Suppressor macrophage treated with lipopolysaccharide for 1 hour (primary cell): ENCODE measurements at places on chromosomes 3 and 15.

DNA sequence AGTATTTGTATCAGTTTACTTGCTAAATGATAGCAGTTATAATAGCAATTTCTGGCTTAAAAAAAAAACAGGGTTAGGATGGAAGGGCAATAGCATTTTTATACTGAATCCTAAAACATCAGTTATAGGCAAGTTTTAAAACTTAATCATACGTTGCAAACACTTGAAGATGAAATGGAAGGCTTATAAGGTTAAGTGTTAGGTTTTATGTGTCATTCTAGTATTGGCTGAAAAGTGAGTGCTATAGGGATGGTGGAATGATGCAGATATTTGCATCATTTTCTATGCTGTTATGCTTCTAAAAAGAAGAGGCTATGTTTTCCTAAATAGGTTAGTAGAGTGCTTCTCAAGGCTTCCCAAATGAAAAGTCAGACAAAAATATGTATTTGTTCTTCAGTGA lies 23.3 kb downstream of the ARIH1 start:
- DNase-seq = no peak

- DNase-seq = no peak
Measured at GRCh38 chr3:1346386-1346785, 253.6 kb downstream of the CNTN6 start.

DNA sequence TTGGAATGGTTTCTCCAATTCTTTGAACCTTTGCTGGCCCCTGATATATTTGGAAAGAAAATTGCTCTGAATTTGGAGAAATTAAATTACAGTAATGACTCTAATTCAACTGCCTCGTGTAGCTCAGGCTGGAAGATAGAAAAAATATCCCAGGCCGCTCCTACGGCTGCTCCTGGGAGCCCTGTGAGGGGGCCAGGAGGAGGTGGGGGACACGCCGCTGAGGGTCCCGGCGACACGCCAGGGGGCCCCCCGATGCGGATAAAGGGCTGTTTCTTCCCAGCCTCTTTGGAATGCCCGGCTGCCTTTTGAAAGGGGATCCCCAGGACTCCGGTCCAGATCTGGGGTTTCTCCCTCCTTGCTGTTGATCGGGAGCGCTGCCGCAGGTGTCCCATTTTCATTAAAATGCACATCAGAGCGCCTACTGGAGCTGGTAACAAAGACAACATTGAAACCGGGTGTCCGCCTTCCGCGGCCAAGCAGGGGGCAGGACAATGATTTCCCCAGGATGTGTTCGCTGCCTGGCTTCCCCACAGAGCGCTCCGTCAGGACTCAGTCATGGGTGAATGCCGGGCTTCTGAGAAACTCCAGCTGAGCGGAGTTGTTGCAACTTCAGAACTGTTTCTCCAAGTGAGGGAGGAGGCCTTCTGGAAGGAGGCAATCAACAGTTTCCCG lies 200.1 kb upstream of the KBTBD8 start:
- DNase-seq = peak; percentile 54

- DNase-seq = no peak
Measured at GRCh38 chr3:63886858-63887257, 23.2 kb downstream of the ATXN7 start.

GRCh38 chr3:45976191-45977091 lies 19.2 kb downstream of the FYCO1 start:
- no peak for DNase-seq

DNA sequence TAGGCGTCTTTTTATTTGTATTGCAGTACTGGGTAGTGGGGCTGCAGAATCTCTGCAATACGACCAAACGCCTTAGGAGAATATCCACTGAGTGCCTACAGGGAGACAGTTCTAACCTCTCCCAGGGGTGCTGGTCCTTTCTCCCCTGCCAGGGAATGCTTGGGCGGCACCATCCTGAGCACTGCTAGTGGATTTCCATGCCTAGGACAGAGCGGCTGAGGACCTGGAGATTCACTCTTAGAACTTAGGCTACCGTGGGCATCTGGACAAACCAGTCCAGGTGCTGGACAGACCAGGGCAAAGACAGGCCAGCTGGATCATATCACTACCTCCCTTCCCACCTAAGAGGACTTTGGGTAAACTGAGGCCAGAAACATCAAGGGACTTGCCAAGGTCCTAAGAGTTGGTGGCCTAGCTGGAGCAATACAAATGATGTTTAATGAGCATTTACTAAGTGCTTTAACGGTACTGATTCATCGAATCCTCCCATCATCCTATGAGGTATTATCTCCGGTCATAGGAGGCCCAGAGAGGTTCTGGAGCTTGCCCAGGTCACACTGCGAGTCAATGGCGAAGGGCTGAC lies 902 bp downstream of the TMEM44 start:
- no peak for DNase-seq

GRCh38 chr15:38705436-38706219 lies 141.0 kb upstream of the RASGRP1 start:
- DNase-seq = no peak

- peak; percentile 82 for DNase-seq
Measured at GRCh38 chr15:59237924-59238331, 31.3 kb downstream of the LDHAL6B start.

- no peak for DNase-seq
Measured at GRCh38 chr3:66396161-66396760, 104.6 kb downstream of the LRIG1 start.

DNA sequence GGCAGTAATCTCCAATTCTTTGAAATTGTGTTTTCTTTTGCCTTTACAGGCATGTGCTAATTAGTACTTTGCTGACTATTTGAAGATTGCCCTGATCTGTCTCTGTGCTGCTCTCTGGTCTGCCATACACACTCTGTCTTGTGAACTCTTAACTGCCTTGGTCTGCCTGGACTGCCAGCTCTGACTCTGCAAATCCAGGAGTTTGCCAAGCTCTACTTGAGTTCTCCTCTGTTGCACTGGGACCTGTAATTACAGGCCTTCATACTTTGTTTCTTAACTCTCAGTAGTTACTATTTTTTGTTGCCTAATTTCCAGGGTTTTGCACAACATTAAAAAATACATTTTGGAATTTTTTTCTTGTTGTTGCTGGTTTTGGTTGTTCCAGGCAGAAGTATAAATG lies 155.0 kb downstream of the RSRC1 start:
- no peak for DNase-seq

- no peak for DNase-seq
Measured at GRCh38 chr3:27715454-27715806, 6.7 kb downstream of the EOMES start.

DNA sequence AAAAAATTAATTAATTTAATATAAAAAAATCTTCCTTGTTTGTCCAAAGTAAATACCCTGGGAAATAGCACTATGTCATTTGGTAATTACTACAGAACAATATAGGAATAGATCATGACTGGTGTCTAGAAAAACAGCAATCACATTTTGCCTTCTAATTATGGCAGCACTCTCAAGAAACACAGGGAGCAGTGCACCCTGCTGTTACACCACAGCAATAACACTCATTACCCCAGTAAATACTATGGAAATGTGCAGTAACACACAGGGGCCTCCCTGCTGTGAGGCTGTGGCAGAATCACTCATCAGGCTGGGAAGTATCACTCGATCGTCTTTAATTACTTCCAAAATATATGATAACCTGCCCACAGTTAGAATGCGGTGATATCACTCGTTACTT lies 646.0 kb downstream of the TUSC7 start:
- DNase-seq = peak; percentile 49

DNA sequence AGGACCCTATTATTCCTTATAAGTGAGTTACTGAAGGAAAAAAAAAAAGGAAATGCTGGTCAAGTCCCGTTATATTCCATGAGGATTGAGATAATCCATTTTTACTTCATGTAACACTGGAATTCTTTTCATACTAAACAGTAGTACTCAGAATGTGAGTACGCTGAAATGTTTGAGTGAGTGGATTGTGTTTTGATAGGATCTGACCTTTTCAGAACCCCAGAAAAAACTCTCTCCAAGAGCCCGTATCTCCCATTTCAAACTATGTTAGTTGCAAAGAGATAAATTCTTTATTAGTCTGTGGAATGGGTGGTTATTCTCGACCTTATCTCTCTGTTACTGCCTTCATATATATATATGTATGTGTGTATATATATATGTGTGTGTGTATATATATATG lies 2.5 kb upstream of the LPP start:
- DNase-seq = no peak

- DNase-seq = no peak
Measured at GRCh38 chr15:81643771-81644170, 269.8 kb upstream of the TMC3 start.

- no peak for DNase-seq
Measured at GRCh38 chr3:32372213-32372490, 19.5 kb upstream of the CMTM7 start.

GRCh38 chr3:66113542-66113941 lies 74.8 kb upstream of the MAGI1 start:
- no peak for DNase-seq

DNA sequence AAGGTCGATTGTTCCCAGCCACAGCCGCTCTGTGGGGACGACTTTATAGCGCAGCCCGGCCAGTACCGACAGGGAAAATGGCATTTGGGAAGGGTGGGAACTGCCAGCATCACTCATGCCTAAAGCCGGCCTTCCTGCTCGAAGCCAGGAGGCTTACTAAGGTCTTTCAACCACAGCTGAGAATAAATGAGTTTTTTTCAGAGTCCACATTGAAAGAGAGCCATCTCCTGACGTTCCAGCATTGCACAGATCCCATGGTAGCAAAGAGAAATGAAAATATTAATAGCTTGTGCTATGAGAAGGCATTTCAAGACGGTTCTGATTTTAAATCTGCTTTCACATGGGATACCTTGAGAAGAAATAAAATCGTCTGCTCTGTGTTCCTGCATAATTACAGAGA lies 230.2 kb upstream of the IGF1R start:
- DNase-seq = no peak

GRCh38 chr3:1561427-1561826 lies 468.6 kb downstream of the CNTN6 start:
- DNase-seq = no peak

GRCh38 chr3:88984256-88984655 lies 123.2 kb upstream of the EPHA3 start:
- DNase-seq = no peak

DNA sequence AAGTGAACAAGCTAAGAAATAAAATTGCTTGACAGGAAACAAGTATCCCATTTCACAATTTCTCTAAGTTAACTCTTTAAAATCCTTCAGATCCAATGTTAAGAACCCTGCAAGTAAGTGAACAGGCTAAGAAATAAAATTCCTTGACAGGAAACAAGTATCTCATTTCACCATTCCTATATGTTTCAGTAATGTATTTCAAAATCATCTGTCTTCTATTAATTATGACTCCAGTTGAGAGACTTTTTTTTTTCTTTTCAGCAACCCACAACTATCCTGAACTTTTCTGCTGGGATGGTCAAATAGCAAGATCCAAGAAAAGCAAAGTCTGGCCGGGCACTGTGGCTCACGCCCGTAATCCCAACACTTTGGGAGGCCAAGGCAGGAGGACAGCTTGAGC lies 2.4 kb upstream of the SLC12A6 start:
- no peak for DNase-seq

DNA sequence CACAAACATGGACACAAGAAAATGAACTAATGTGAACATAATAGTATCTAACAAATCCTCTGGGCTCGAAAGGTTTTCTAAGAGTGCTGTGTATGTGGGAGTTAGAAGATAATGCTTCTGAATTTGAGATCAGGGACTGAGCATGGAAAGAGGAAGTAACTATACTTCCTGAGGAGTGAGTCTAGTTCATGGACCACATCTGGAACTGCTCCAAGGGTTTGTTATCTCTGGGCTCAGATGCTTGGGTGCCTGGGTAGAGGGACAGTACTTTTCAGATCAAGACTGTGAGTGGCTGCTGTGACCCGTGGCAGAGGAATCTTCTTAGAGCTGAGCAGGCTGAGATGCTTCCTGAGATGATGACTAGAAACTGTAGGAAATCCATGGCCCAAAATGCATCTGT lies 28.5 kb downstream of the TBC1D23 start:
- peak; percentile 33 for DNase-seq

DNA sequence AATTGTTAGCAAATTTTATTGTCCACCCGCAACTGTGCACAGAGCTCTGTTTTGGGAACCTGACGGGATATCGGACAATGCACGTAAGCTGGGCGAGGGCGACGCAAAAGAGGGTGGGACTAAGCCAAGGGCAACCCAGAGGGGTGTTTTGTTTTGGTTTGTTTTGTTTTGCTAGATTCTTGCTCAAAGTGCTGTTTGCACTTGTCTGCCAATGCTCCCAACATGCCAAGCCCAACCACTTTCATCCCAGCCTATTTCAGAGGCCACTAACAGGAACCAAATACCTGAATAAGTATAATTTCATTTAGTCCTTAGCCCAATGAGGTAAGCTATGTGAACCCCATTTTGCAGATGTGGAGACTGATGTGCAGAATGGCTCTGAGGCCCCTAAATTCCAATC lies 9.7 kb upstream of the CMTM7 start:
- no peak for DNase-seq

DNA sequence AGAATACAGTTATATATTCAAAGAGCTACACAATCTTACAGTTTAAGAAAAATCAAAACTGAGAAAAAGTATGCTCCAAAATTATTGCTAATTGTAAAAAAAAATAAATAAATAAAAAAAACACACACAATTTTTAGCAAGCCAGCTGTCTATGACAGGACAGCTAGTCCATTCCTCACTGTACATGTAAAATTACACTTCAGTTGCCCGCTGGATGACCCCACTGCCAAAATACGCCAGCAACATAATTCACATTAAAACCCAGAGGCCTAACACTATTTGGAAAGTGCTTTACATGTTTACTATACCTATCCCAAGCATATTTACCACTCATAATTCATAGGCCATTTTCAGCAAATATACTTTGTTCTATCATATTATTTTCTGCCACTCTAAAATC lies 5.8 kb downstream of the MYO9A start:
- no peak for DNase-seq

GRCh38 chr3:127964816-127965215 lies 49.8 kb downstream of the KBTBD12 start:
- no peak for DNase-seq

DNA sequence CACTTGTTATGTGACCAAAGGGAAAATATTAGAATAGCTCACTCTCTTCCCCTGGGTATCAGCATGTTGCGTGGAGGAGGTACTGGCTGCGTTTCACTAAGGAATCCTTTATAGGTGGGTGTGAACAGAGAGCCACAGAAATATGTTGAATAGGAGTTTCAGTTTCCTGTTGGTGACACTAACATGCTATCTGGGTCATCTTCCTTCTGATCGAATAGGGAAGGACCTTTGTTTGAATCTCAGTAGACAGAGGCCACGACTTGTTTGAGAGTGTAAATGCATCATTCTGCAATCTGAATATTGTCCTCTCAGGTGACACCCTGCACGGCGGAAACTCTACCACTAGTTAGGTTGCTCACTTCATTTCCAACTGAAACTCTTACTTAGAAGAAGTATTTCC lies 157.9 kb upstream of the SLC2A2 start:
- peak; percentile 48 for DNase-seq

- peak; percentile 84 for DNase-seq
Measured at GRCh38 chr3:30511524-30512251, 94.7 kb upstream of the TGFBR2 start.

- DNase-seq = no peak
Measured at GRCh38 chr3:149186721-149187120, 34.9 kb downstream of the CP start.

GRCh38 chr3:27614592-27614991 lies 107.5 kb downstream of the EOMES start:
- DNase-seq = no peak

GRCh38 chr3:188513662-188514328 lies 359.8 kb downstream of the LPP start:
- DNase-seq = no peak

GRCh38 chr15:28980709-28981350 lies 95.1 kb downstream of the APBA2 start:
- DNase-seq = no peak
